ENCODE measurements at places on chromosomes 3 and 15.

DNA sequence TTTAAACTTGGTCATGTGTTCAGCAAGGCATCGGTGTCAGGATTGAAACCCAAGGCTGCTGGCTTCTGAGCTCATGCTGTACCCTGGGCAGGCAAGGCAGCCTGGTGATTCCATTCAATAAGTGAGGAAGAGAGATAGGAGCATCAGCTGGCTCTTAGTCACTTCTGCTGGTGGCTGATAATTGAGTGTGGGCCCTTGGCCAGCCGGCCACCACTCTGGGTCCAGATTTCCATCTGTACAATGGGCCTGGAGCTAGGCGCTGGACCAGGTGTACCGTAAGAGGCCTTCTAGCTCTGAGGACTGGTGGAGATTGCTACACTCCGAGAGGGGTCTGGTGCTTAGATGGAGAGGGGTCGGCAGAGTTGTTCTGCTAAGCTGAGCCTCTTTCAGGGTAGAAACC, 4.3 kb downstream of the CD276 start:
- no peak for DNase-seq

GRCh38 chr3:111596328-111596727, 1.2 kb upstream of the ZBED2 start:
- no peak for DNase-seq

DNA sequence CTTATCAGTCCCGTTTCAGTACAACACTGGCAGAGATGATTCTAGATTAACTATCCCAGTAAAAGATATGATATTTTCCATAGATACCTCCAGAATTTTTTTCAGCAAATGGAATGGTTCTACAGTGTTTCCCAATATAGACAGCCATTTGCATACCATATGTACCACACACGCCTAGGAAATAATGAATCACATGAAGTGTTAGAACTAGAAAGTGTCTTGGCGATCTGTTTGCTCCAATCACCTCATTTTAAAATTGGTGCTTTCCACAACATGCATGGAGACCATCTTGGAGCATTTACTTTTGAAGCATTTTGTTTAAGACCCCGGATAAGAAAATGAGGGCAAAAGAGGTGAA, 2.0 kb downstream of the C2CD4A start:
- peak; percentile 58 for DNase-seq

- no peak for DNase-seq
These were observed 449.0 kb downstream of the NAALADL2 start for GRCh38 chr3:175308097-175308496.

GRCh38 chr3:120449701-120450599, 842 bp downstream of the FSTL1 start:
- peak; percentile 93 for DNase-seq

DNA sequence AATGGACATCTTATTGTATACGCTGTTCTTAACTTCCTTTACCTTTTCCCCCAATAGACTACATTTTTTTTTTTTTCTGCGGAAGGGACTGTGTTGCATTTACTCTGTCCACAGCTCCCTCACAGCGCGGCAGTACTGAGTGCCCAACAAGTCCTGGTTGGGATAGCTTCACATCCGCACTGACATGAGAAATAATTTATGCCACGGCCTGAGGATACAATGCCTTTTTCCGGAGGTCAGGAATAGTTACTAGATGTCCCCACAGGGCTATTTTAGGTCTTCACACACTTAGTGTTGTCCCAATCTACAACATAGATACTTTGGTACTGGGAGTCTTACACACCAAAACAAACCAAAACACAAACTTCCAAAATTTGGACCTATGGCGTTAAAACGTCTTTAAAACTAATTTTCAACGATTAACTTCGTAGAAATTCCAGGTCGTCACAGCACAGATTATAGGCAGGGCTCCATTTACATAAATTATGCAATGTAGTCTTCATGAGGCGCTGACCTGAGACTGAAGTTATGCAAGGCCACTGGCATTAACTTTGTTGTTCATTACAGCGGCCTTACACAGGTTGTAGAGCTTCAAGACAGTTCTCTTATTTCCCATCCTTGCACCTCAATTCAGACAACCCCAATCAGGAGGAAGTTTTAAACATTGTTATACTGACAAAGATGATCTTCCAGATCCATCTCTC, 989 bp upstream of the PPIB start:
- DNase-seq = no peak

- peak; percentile 41 for DNase-seq
These were observed 408.2 kb upstream of the RASGRP1 start for GRCh38 chr15:38972831-38973230.

- peak; percentile 83 for DNase-seq
These were observed 72.4 kb downstream of the CHDH start for GRCh38 chr3:53773611-53774368.

DNA sequence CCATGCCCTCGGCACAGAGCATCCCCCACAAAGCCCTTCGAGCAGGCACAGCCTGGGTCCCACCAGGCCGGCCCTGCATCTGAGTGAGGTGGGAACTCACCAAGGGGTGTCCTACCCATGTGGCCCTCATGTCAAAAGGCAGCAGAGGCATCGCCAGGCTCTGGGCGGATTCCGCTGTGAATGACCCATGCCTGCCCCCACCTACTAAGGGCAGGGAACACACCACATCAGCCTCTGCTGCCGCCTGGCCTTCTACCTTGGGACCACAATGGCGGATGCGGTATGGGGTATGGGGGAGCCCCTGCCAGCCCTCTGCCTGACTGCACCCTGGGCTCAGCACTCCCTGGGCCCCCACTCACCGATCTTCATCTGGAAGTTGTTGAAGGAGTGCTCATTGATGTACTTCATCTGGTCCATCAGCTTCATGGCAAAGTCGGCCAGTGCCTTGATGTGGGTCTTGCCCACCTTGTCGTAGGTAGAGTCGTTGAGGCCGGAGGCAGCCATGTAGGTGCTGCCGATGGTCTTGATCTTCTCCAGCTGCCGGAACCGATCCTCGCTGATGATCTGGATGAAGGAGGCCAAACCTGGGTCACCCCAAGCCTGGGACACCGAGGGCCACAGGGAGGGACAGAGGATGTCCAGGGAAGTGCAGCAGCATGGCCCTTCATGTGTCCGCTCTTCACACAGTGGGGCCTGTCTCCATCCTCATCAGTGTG, 87.8 kb downstream of the SEC22A start:
- DNase-seq = no peak

GRCh38 chr15:77810130-77810571, 177.4 kb upstream of the LINGO1 start:
- peak; percentile 13 for DNase-seq

GRCh38 chr15:62519900-62520299, 354.8 kb upstream of the C2CD4B start:
- DNase-seq = no peak

DNA sequence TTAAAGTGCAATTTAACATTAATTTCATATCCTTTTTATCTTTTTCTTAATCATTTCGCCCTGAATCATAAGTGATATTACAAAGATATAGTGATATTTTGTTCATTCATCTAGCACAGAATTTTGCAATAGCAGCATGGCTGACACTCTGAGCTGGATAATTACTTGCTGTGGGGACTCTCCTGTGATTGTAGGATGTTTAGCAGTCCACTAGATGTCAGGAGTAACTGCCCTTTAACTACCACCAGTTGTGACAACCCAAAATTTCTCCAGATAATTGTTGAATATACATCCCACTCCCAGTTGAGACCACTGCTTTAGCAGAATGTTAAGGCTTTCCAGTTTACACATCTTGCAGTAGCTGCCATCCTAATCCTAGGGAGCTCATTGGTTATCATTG, 196.8 kb upstream of the MBNL1 start:
- peak; percentile 56 for DNase-seq

DNA sequence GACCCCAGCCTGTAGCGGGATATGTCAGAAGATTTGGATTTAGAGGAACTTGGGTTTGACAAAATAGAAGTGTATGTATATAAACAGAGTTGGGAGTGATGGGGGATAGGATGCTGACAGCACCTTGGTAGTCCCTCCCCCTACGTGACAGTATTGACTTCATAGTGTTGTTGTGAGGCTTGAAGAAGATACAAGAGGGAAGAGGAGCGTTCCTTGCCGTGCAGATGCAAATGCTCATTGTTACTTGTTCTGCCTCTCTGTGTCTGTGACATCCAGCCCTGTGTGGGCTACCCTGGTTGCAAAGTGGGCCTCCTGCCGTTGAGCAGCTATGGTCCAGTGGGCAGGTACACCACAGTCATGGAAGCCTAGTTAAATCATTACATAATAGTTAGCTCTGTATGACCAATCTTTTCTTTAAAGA, 45.0 kb downstream of the SMAD3 start:
- DNase-seq = no peak

DNA sequence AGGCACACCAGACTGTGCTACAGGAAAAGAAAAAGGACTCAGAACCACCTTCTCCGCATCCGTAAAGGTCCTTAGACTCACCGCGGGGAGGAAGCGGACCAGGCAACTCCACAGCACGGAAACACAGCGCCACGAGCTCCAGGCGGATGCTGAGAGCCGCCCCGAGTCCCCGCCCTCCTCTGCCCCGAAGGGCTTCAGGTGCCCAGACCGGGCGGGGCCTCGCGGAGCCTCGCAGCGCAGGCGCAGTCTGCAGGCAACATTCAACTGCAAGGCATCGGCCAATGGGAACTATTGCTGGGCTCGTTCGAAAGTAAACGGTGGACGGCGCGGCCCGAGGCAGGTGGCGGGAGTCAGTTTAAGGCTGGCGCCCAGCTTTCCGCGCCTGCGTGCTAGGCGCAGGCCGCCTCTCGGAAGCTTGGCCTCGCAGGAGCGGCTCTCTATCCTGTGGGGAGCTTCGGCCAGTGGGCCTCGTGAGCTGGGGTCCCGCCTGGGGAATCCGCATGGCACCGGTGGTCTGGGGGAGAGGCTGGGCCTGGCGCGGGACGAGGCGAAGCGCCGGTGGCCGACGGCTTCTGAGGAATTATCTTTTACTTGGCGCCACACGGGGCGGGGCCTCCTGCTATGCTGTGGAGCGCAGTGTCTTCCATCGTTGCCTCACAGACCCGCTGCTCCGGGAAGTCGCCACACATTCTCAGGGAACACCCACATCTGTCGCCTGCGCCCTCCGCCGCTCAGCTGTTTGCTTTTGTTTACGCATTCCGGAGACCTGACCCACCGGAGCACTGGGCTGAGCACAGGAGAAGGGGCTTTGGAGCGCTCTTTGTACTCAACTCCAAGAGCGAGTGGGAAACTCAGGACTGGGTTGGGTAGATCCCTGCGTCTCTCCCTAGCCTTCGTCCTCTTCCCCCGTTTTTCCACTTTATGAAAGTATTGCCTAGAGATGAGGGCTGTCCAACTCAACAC, at the start of gene TRIM59:
TSS of gene TRIM59 (minus strand) at position 151 of the 963 bp plus-strand sequence. CDS start 10,603 bp downstream, outside the sequence.
- DNase-seq = peak; percentile 98

- DNase-seq = no peak
These were observed 130.9 kb downstream of the DTWD1 start for GRCh38 chr15:49751751-49752150.

- DNase-seq = no peak
These were observed 67.3 kb downstream of the DNAJB8 start for GRCh38 chr3:128399221-128399915.

GRCh38 chr15:59300618-59301139, 72.0 kb downstream of the MYO1E start:
- no peak for DNase-seq

GRCh38 chr3:139533781-139534454, 5.6 kb downstream of the RBP1 start:
- peak; percentile 69 for DNase-seq

GRCh38 chr3:37400945-37401344, 226.6 kb upstream of the LRRFIP2 start:
- DNase-seq = no peak

GRCh38 chr15:64131547-64131946, 20.0 kb upstream of the SNX22 start:
- DNase-seq = no peak

- peak; percentile 84 for DNase-seq
These were observed 2.0 kb downstream of the SLC22A14 start for GRCh38 chr3:38283810-38284755.

DNA sequence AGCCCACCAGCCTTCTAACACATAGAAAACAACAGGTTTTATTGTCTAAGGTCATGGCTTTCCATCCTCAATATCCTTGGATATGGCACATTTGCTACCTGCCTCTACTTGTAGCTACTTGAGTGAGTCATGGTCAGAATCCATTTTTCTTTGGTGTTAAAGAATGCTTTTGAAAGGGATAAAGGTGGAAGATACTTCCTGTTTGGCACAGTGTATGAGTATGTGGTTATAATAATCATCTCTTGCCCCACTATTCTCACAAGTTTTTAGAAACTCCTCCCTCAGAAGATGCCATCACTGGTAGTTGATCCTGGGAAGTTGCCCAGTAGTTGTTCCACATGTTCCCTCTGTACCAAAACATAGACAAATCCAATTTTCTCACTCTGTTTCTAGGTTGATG, 508.6 kb upstream of the IL12A start:
- DNase-seq = no peak

DNA sequence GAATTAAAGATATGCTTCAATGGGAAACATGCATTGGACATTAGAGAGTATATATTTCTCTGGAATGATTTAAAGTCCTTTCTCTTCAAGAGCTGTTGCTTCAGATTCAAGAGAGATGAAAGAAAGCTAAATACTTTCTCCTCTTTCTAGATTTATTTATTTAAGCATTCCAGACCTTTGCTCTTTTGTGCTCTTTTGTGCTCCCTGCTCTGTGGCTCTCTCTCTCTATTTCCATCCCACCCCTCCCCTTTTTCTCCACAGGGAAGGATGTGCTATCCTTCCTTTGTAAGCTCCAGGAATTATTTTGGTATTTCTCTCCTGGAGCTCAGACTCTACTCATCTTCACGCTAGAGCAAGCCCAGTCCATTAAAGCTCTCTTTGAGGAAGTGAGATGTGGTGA, 871.9 kb upstream of the GBE1 start:
- DNase-seq = no peak

DNA sequence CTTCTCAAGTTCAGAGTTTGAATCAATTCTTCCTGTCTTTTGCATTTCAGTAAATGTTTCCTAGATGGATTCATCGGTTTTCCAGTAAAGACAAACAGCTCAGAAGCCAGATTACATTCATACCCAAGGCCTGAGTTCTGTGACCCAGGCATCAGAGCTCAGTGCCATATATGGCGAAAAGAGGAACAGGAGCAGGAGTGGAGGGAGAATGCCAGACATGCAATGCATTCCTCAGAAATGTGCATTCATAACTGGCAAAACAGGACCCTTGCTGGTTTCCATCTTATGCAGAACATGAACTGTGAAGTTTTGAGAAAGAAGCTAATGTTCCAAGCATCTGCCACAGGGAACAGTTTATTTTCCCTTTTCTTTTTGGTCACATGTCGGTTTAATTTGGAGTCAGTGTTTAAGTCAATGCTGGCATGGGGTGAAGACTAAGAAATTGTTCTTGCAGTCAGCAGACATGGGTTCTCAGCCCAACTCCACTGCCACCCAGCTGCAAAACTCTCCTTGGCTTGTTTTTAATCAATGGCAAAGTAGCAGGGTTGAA, 116.5 kb downstream of the LPP start:
- peak; percentile 99 for DNase-seq

- DNase-seq = no peak
These were observed 162.2 kb downstream of the RYR3 start for GRCh38 chr15:33473005-33473404.

GRCh38 chr3:186075931-186076567, 32.8 kb downstream of the ETV5 start:
- no peak for DNase-seq

Data from fibroblast of skin of right quadriceps (primary cell).